CD4-positive, alpha-beta T cell treated with Interleukin-17A for 1 hour (primary cell): ENCODE measurements at places on chromosomes 1 and 21.

DNA sequence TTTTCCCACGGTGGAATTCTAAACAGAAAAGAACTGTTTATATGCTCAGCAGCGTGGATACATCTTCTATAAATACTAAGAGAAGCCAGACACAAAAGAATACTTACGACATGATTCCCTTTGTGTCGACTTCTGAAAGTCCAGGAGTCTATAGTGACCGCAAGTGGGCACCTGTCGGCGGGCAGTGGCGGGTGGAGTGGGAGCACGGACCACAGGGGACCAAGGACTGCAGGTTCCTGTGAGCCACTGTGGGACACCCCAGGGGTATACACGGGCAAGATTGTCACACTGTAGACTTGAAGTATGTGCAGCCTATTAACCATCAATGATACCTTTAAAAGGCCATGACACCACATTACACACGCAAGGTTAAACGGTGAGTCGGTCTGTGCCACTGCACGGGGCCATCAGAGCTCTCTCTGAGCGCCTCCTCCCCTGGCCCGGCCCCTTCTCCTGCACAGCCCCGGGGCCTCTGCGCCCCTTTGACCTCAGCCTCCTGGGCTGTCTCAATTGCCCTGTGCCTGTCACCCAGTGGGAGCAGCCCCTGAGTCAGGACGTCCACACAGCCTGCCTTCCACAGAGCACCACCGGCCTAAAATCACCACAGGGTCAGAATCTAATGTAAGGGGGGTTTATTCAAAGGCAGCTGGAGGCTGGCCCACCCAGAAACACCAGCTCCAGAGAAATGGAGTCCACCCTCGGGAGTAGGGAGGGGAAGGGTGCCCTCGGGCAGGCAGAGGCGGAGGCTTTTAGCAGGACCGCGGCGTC is 90.0 kb upstream of the COL6A1 start:
- DNase-seq, result no peak

- DNase-seq, result no peak
Observed at GRCh38 chr1:226381226-226381998, 26.5 kb downstream of the PARP1 start.

DNA sequence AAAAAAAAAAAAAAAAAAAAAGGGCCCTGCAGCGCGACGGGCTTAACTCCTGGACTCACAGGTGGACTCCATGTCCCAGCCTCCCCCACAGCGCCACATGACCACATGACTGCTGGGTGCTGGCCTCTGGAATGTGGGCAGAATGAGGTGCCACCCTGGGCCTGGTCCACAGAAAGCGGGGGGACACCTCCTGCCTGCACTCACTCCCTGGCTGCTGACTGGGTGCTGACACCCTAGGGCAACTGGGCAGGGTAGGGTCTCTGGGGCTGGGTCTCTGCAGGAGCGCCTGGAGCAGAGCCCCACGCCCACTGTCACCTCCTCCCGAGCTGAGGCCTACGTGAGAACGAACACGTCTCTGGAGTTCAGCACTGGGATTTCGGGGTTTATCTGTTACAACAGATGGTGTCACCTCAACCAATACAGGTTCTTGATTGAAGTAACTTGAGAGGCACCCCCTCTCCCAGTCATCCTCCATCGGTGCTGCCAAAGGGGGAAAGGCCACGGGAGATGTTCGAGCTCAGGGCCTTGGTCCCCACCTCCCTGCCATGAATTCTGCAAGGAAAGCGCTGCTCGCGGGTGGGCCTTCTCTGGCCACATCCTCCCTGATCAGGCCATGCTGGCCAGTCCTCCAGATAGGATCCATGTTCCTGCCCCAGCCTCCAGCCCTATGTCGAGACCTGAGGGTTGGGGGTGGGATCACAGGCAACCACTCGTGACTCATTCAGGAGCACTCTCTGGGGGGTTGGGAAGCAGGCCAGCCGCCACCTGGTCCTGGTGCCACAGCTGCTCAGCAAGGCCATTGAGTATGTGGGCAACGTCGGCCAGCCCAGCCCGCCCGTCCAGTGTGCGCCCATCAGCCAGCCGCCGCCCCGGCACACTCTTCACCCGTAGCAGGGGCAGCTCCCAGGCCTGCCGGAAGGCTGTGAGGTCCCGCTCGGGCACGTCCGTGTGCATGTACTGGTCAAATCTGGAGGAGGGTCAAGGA is 5.4 kb downstream of the CPLANE2 start:
- no peak for DNase-seq

- DNase-seq, result no peak
Observed at GRCh38 chr21:26684889-26685288, 111.8 kb upstream of the CYYR1 start.

DNA sequence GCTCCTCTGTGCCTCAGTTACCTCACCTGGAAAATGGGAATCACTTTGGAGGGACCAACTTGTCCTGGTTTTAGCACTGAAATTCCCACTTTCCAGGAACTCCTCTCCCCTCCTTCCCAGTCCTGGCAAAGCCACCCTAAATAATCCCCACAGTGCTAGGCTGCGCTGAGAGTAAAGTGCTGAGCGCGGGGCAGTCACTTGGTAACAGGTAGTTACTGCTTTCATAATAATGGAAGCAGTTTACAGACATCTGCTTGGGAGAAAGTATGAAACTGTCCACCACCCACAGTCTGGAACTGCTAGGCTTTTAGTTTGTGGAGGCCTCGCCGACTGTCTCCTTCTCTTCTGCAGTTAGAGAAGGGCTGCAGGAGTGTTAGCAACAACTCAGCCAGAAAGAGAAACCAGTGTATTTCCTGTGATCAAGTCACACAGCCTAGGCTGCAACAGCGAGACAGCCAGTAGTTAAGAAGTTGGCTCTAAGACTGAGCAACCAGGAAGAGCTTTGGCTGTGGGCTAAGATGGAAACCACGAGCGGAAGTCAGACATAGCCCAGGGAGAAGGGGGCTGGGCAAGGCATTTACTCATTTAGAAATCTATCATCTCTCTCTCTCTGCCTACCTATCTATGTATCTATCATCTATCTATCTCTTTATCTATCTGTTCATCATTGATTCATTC is 30.8 kb upstream of the ABCG1 start:
- peak; percentile 90 for DNase-seq

- DNase-seq, result no peak
Observed at GRCh38 chr1:209883341-209883971, 54.6 kb upstream of the SYT14 start.

DNA sequence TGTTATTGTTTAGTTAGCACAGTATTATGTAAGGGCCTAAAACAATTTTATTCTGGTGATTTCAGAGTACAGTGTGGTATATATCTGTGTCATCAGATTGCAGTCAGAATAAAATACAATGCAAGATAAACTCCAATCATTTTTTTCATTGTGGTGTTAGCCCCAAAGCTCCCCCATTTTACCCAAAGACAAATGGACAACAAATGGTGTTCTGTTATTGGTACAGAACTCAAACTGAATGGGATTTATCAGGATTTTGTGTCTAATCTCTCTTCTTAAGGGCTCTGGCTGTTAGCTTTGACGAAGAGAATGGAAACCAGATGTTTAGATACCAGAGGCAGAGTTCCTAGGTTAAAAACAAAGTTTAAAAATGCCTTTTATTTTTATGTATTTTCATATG is 163.1 kb upstream of the USP25 start:
- no peak for DNase-seq

- no peak for DNase-seq
Observed at GRCh38 chr21:35226328-35226727, 177.2 kb upstream of the RUNX1 start.
